Frontal cortex (tissue), 4 donors: ENCODE measurements at places on chromosomes 6 and 20. TPM values are rescaled to one million over a fixed set of nuclear protein-coding genes. Genes with fewer than 3 reads are reported as not detected.

RMND1 gene
- 35.9 TPM for total RNA-seq

RPP21 gene
- 23.2 TPM for total RNA-seq

- no peak for DNase-seq
Observed at GRCh38 chr6:156699017-156699421, 78.2 kb upstream of the ARID1B start.

GRCh38 chr6:64838726-64839125 is 868.3 kb downstream of the EYS start:
- no peak for DNase-seq

DNA sequence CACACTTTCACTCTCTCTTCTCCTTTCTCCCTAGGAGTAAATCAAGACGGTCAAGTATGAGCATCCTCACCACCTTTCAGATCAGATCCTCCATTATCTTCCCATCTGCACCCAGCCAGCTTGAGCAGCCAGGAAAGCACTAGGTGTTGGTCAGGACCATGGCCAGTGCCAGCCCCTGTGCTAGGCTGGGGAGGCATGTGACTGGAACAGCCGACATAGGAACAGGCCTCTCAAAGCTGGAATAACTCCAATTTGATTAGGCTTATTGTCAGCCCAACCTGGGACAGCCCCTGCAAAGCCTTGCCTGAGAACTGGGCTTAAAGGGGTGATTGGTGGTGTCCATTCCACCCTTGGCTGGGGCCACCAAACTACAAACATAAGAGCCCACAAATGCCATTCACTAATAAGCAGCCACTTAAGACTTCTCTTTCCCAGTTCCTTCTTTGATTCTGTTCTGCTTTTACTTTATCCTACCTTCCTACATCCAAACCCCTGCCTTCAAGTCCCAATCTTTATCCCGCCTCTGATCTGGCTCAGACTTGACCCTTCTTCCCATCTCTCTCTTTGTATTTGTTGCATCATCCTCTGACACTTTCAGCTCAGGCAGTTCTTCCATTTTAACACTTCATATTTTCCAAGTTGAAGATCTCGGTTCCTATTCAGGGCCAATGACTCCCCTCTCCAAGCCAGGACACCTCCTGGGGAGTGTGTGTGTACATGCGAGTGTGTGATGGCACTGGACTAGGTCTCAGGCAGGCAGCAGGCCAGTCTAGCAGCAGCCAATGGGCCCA is 4.5 kb upstream of the TREM2 start:
- no peak for DNase-seq

DNA sequence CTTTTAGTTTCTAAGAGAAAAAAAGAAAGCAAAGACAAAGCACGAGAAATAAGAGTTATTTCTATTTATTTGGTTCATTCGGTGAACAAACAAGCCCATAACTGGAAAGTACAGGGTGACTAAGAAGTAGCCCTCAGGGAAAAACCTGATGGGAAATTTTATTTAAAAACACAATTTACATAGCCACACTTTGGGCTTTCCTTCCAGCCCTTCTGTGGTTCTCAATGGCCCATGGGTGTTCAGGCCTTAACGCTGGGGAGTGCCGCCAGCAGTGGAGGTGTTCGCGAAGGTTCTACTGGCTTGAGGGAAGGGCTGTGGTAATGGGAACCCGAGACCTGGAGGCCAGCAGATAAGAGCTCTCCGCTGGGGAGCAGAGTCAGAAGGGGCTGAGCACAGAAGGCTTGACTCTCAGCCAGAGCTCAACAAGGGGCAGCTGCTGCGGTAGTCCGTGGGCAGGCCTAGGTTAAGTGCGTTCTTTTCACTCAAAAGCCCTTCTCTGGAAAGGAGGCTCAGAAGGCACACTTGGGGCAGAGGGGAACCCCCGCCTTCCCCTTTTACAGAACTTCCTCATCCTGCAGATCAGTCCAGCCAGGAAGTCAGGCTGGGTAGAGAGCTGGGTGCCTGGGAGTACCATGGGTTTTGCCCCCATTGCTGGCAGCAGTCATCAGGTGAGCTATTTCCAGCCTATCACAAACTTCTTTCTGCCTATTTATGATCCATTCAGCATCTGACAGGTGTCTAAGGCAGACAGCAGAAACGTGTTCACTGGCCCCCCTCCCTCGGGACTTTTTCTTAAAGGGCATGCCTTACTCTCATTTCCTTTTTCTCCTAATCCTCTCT is 8.8 kb upstream of the CD83 start:
- DNase-seq: no peak

GRCh38 chr6:5514353-5514752 is 253.0 kb downstream of the FARS2 start:
- DNase-seq: no peak

GRCh38 chr6:115896538-115897129 is 164.1 kb downstream of the FRK start:
- peak; percentile 14 for DNase-seq

DNA sequence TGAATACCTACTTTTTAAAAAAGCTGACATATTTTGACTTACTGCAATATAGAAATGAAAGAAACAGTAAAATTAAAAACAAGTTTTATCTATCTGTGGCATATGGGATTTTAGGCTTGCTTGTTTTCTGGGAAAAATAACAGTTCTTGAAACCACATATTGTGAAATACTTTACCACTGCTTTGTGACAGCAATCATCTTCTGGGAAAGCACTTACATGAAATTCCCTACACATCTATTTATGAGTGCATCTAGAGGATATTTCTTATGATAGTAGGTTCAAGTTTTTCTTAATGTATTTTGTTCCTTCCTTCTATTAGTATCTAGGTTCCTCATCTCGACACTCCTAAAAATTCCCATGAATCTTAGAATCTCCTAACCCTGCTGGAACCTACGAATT is 75.2 kb downstream of the STXBP5 start:
- no peak for DNase-seq

DNA sequence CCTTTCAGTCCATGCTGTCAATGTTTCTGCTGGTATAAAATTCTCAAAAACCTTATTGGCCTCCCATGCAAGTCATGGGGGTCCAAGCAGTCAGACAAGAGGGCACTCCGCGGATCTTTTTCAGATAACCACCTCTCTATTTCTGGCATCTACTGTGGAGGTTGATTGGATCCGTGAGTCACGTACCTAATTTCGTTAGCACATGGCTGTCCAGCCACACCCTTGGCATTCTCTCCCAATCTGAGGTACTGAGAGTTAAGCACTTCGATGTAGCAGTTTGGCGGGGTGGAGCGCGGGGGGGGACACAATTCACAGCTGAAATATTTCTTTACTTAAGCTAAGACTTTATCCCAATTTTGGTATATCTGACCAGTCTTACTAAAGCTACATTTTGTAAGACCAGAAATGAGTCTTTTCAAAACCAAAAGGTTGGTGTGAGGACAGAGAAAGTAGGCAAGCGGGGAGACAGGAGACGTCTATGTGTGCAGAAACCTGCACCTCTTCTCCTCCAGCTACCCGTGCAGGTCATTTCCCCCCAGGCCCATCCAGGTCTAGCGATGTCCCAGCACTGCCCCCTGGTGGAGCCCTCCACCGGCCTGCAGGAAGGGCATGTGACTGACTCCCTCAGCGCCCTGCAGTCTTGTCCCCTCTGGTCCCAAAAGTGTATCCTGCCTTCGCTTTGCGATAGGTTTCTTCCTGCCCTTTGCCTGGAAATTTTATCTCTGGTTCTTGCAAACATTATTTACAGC is 113.1 kb downstream of the ADAT2 start:
- DNase-seq: no peak

- no peak for DNase-seq
Observed at GRCh38 chr20:44137266-44137801, 49.7 kb downstream of the JPH2 start.

DNA sequence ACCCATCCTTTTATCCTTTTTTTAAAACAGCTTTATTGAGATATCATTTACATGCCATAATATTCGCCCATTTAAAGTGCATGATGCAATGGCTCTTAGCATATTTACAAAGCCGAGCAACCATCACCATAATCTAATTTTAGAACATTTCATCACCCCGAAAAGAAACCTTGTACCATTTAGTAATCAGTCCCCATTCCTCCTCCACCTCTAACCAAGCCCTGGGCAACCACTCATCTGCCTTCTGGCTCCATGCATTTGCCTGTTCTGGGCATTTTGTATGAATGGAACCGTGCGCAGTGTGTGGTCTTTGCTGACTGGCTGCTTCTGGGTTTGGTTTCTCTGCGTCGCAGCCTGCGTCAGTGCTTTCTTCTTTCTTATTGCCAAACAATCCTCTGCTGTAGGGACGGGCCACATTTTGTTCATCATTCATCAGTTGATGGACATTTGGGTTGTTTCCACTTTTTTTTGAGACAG is 10.2 kb upstream of the EEF1A2 start:
- DNase-seq: no peak

GRCh38 chr6:15479761-15480160 is 183.1 kb downstream of the DTNBP1 start:
- DNase-seq: no peak

- no peak for DNase-seq
Observed at GRCh38 chr6:72691249-72691648, 69.4 kb downstream of the KCNQ5 start.
